ENCODE measurements at places on chromosomes 4 and X.
A peak's percentile ranks its signal among the peaks of the same experiment; 100 is the strongest.

DNA sequence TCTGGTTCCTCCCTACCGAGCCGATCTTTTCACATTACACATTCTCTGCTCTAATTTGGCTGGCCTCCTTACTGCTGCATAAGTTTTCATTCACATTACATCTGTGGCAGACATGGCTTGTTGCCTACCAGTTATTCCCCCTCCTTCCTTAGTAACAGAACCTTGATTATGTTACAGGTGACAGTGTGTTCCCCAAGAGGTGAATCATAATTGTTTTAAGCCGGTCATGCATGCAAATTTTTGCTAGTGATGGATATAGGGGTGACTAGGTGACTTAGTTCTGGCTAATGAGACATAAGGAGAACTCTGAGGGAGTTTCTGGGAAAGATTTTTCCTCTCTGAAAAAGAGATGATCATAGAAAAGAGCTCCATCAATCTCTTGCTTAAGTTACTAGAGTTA lies 8.4 kb upstream of the LAMP2 start:
- no peak for DNase-seq

- peak; percentile 43 for DNase-seq
Measured at GRCh38 chrX:153970357-153971123, 1.1 kb downstream of the HCFC1 start.

- no peak for DNase-seq
Measured at GRCh38 chr4:33989820-33990443, 2254.4 kb downstream of the ARAP2 start.

DNA sequence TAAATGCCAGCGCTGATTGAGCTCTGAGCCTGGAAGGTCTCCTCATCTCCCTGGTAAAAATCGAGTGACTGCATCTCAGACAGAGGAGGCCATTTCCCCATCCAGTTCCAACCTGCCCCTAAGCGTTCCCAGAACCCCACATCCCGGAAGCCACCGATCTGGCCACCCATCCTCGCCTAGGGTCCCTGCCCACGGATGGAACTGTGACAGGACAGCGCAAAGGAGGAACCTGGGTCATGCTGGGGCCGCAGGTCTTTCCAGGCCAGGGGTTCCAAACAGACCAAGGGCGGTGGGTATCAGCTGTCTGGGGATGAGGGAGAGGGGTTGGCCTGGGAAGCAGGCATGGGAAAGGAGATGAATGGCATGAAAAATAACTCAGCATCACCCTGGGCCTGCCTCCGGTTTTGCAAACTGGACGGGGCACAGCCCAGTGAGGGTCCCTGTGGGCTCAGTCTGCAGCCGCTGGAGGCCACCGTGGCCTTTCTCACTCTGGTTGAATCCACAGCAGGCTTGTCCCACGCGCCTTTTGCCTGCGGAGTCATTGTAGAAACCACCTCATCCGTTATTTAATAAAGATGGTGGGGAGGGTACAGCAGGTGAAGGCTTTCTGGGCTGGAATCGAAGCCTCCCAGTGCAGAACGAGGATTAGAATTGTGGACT lies 49.1 kb downstream of the ABLIM2 start:
- DNase-seq, result no peak

DNA sequence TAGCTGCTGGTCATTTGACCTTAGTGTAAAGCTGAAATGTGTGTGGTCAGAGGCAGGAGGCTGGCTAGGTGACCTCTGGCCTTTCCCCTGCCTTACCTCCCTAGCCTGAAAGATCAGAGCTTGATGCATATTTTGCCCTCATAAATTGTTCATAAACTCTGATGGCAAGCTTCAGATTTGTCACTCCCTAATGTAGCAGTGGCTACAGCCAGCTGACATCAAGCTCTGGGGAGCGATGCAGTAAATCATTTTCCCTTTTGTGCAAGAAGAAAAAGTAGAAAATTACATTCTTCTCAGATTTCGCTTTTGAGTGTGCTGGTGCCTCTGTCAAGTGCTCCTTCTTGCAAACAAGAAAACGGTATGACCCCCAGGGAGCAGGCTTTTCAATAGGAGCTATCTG lies 87.7 kb upstream of the MAGEA4 start:
- no peak for DNase-seq

GRCh38 chrX:85084770-85085393 lies 81.2 kb downstream of the APOOL start:
- no peak for DNase-seq

DNA sequence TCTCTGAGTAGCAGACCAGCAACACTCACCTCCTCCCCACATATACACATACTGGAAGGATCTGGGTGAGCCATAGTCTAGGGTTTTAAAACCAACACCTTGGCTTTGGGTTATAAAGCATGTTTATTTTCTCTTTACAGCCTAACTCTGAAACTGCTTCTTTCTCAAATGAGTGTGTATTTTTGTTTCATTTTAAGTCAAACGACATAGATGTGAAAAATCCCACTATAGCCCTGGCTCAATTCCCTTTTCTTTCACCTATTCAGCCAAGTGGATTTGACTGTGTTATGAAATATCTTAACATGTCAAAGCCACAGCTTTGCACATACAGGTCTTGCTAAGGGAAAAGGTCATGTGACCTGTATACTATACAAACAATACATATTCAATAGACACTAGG lies 13.8 kb downstream of the NEXMIF start:
- no peak for DNase-seq

DNA sequence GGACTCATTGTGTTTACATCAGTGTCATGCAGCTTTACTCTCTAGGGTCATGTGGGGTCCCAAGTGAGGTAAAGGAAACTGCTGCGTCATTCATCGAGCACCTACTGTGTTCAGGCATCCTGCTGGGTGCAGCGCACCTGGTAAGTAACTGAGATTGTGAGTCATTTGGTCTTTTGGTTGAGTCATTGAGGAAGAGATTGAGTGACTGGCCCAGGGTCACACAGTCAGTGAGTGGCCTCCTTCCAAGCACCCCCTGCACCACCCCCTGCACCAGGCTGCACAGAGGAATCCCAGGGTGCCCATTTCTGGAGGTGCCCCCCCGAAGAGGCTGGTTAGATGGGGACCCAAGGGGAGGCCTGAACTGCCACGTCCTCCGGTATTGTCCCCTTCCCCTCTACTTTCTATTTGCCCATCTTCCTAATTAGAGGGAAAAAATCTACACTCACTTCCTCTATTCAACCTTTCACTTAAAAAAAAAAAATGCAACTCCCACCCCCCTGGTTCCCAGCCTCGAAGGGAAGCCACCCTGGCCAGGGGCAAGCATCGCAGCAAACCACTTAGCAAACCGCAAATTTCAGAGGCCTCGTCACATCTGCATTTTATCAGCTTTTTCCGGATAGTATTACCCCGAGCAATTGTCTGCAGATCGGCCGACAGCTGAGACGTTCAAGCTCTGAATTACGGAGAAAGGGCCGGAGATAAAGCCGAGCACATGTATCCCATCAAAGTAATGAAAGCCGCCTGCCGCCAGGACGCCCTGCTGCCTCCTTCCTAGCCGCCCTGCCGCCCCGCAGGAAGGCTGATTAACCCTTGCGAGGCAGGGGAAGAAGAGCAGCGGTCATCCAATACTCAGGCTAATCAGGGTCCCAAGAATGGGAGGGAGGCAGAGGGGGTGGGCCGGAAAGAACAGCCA lies 96.3 kb upstream of the MSX1 start:
- no peak for DNase-seq

DNA sequence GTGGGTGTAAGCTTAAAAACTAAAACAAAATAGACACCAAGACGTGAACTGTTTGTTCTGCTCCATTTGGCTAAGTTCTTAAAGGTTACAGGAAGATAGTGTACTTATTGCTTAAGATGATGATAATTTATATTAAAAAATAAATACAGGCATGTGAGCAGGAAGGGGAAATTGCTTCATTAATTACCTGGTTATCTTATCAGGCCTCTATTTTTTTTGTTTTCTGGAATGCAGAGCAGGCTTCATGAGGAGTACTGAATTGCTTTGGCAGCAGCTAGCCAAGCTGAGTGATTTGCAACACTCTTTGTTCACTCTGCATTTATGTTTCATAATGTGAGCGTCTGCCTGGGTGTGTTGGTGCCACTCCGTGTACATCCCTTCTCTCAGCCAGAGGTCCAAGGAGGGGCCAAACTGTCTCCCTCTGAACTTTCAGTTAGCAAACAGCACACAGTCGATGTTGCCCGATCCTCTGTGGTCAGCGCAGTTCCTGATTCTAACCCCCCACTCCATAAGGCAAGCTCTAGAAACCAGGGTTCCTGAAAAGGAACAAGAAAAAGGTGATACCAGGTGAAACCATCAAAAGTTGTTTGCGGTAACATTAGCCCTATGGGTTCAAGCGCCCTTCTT lies 348.2 kb downstream of the SPRY1 start:
- DNase-seq, result no peak

- no peak for DNase-seq
Measured at GRCh38 chr4:1449475-1449832, 43.2 kb upstream of the NKX1-1 start.

DNA sequence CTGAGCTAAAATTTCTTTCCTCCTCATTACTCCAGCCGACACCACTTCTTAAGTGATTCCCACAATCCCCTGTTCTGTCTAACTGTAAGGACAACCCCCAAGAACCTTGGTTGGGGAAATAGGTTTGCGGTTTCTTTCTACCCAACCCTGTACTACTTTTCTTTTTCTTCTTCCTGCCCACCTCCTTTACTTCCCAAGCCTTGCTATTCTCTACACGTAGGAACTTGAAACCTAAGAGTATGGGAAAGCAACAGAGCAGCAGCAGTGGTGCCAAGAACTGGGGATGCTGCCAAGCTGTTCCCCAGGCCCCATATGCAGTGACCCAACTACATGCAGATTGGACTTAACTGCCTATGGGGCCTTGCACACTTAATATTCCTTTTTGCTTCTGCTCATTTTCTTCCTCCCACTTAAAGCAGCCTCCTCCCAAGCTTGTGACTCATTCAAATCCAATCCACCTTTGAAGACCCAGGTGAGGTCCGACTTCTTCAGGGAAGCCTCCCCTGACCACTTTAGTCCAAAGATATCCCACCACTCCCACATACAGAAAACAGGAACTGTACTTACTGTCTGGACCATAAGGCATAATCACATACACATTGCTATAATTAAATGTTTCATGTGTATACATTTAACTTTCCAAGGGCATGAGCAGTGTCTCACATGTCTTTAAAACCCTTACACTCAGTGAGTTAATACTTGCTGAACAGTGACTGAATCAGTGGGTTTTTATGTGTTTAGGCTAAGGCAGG lies 1.7 kb downstream of the FAM120C start:
- DNase-seq, result no peak

DNA sequence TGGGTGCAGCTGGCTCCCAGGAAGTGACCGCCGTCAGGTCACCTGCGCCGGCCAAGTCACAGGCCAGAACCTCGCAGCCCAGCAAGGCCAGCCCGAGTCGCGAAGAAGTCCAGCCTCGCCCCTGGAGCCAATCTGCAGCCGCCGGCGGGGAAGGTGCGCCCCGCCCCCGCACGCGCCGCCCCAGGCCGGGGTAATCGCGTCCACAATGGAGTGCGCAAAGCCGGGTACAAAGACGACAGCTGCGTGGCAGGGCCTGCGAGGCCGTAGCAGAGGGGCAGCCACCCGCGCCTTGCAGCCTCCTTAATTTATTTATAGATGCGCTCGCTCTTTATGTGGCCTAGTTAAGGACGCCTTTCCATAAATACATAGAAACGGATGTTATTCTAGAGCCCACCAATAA lies 139.4 kb upstream of the CPEB2 start:
- DNase-seq, result no peak

- DNase-seq, result no peak
Measured at GRCh38 chr4:1026115-1026514, 14.7 kb downstream of the FGFRL1 start.

- no peak for DNase-seq
Measured at GRCh38 chrX:11688201-11688600, 22.5 kb upstream of the ARHGAP6 start.

Measured in effector CD4-positive, alpha-beta T cell (primary cell).